Kidney glomerular epithelial cell (primary cell): ENCODE measurements at places on chromosomes 12 and 14.
A peak's percentile ranks its signal among the peaks of the same experiment; 100 is the strongest.

- DNase-seq, result no peak
These were observed at the start of gene KCNK10 for GRCh38 chr14:88323086-88323522. KCNK10 (minus strand) TSS chr14:88323269; CDS start chr14:88322798, 471 bp downstream.

DNA sequence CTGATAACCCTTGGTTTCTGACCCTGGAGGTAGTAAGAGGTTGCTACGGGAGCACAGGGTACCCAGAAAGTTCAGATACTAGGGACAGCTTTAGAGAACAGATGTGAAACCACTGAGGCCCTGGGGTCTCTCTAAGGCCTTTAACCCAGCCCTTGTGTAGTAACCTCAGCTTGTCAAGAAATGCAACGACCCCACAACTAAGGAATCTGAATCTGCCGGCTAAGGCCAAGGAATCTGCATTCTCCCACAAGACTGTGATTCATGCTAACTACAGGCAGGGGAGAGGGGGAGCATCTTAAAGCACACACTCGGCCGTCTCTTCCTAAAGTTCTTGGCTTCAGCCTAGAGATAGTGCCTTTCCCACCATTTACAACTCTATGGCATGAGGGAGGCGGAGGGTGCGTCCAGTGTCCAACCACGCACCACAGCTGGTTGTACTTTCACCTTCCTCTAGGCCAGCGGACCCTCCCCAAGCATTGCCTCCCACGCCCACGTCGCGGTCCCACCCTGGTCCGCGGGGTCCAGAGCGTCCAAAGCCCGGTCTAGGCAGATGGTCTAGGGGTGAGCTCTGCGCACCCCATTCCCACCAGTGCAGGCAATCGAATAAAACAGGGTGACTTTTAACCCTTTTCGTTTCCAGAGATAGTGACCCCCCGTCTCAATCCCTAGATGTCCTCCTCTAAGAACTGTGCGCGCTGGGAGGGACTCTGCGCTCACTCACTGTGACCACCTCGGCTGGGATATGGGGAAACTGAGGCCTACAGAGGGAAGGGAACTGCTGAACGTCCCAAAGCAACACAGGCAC lies 735 bp upstream of the VASH1 start:
- DNase-seq, result no peak

GRCh38 chr12:108833355-108833733 lies 24.0 kb downstream of the SSH1 start:
- DNase-seq, result peak; percentile 67

DNA sequence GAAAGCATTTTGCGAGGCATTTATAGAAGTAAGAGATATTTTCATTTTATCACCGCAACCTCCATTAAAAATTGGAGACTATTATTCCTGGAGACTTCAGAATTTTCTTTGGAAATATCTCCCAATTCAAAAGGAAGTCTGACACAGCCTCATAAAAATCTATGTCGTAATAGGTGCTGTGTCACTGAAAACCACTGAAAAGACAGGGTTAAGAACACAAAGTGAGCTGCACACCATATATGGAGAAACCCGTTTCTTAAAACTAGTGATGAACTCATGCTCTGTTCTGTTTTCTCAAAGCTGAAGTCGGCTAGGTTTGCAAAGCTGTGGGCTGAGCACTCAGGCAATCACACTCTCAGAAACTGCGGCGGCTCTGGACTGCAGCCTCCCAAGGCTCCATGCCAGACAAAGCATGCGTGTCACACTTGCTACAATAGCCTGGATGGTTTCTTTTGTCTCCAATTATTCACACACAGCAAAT lies at the start of gene GLIPR1:
Gene GLIPR1, plus strand, starts transcription at position 287 of the 481 bp plus-strand sequence. Its CDS starts 126 bp downstream, at position 413.
- peak; percentile 95 for DNase-seq

DNA sequence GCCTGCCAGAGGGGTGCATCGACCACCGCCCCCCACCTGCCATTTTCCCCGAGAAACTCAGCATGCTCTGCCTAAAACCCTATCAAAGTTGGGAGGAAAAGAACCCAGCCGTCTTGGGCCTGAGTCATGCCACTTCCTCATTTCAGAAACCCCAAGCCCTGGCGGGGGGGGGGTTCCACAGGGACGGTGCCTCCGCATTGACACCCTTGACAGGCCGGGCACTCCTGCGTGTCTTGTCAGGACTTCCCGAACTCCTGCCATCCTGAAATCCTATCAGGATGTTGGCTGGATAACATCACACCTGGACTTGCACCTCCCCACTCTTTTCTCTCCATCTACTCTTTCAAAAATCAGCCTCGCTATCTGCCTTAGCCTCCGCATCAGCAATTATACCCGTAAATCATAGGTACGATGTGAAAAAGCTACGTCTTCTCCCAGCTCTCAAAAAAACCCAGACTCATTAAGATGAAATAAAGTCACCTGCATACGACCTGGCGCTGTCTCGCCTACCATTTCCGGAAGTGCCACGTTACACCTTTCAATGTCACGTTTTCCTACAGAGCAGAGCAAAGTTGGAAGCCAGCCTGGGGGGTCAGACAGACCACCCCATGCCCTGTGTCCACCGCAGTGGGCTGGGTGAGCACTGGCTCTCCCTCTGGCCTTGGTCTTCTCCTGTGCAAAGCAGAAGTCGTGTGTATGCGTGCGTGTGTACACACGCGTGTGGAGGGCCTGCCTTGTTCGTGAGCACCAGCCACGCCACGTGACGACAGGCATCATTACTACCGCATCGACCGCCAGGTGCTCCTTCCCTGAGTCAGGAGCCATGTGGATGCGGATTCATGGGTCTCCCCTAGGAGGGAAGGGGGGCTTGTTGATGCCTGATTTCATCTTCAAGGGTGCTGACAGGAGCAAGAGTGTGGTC lies 96.7 kb downstream of the RFLNA start:
- peak; percentile 9 for DNase-seq

DNA sequence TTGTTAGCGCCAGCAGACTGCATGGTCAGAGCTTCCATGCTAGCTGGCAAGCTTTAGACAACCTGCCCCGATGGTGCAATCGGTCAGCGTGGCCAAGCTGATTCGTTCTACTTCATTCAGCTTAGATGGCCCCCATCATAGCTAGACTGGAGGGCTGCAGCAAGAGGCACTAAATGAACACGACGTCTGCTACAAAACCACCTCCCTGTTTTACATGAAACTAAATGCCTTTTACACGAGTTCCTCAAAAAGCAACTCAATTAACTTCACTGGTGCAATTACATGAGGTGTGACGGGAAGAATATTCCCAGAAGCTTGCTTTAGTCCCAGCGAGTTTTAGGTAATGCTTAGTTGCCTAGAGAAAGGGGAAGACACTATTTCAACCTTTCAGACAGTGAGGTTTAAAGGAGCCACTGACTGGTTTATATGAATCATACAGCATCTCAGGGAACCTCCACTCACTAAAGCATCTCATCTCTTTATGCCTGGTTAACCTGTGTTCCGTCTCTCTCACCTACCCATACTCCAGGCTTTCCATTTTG lies 8.4 kb downstream of the NIN start:
- peak; percentile 26 for DNase-seq

DNA sequence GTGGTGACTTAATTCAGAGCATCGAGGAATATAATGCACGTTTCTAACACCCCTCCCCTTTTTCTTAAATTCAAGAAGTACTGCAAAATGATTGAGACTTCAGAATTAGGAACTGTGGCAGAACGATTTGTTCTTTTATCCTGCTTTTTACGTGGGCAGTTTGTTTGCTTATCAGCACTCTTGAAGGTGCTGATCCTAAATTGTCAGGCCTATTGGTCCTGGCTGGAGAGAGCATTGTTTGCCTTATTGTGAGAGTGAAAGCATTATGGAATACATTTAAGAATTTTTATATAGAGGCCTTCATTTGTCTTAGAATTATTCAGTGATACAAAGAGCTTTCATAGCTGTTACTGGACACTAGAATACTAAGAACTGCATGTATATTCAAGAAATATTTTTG lies 59.1 kb downstream of the TMTC2 start:
- DNase-seq, result no peak
